ENCODE measurements at places on chromosomes 7 and 10. TPM values are rescaled to one million over a fixed set of nuclear protein-coding genes. Genes with fewer than 3 reads are reported as not detected.

The SLC13A4 gene
- not detected for total RNA-seq

The NEBL gene
- 2.0 TPM for total RNA-seq

The PTN gene
- total RNA-seq = 2.3 TPM

The PHYHIPL gene
- total RNA-seq = 0.70 TPM

The GOLGA7B gene
- 0.13 TPM for total RNA-seq

The PIK3AP1 gene
- total RNA-seq = 9.7 TPM

DNA sequence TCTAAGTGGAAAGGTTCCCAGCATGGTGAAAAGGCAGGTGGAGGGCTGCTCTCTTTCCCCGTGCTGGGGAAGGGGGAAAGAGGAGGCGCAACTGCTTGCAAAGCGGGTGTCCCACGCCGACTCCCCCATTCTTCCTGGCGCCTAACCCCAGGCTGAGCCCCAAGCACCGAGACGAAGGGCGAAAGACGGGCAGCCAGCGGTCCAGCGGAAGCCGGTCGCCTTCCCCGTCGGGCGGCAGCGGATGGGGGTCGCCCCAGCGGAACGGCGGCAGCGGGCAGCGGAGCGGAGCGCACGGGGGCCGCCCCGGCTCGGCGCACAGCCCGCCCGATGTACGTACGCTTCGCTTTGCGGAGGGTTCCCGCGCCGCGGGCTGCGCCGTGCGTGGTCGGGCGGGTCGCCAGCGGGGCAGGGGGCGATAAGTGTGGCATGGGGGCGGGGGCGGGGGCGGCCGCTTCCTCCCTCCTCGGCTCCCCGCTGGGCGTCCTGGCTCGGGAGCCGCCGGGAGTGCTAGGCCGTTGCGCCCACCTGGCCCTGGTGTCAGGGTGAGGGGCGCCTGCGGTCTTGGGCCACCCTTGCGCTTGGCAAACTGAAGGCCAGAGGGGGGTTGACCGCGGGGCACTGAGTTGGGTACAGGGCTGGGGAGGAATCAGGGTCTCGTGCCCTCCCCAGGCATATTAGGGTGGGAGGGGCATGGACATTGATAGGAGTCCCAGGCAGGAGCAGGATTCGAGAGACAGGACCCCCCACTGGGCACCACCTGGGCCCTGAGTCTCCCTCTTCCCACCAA, 35.2 kb upstream of the HSPB1 start:
- no peaks in the 10 kb centered on the region for H3K36me3 ChIP-seq
- no peak overlapping the region for H3K27ac ChIP-seq
- H3K4me3 ChIP-seq = peak overlapping the region; percentile 38
- H3K27me3 ChIP-seq = peaks cover 32% of the 10 kb centered on the region

- peaks cover 21% of the 10 kb centered on the region for H3K36me3 ChIP-seq
- peak; percentile 87 for DNase-seq
- no peak overlapping the region for H3K27ac ChIP-seq
- no peak overlapping the region for H3K4me3 ChIP-seq
- H3K27me3 ChIP-seq = no peaks in the 10 kb centered on the region
- H3K4me1 ChIP-seq = peaks cover 13% of the 10 kb centered on the region
These were observed 83.1 kb downstream of the NKX6-2 start for GRCh38 chr10:132702601-132703418.

DNA sequence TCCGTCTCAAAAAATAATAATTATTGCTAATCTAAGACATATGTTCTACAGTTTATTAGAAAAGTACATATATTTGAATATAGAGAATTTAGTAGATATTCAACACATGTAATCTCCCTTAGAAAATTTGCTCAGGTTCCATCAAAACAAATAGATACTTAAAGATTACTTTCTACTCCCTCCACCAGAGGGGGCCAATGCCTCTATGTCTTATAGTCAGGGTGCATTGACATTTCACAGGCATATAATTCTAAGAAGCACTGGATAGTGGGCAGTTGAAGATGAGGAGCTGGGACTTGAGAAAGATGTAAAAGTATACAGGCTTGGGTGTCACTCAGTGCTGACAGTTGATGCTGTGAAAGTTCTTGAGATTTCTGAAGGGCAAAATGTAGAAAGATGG, 301.6 kb upstream of the HPS1 start:
- no peaks in the 10 kb centered on the region for H3K36me3 ChIP-seq
- DNase-seq = no peak
- no peak overlapping the region for H3K4me3 ChIP-seq
- H3K4me1 ChIP-seq = no peaks in the 10 kb centered on the region
- H3K27ac ChIP-seq = no peak overlapping the region
- no peaks in the 10 kb centered on the region for H3K27me3 ChIP-seq

DNA sequence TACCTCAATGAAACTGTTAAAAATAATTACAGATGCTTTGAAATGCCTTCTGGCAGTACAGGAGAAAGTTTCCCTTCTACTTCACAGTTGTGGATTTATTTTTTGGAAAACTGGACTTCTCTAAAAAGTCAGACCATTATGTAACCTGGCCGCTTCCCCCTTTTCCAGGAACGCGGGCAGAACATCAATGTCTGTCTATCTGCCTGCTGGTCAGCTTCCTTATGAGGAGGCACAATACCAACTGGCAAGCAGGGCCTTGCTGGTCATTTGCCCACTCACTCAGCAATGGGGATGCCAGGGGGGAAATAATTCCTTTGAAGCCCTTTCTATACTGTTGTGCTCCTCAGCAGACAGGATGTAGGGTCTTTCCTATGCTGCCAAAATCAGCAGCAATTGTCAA, 22.5 kb upstream of the ADRB1 start:
- H3K27ac ChIP-seq = no peak overlapping the region
- H3K4me3 ChIP-seq = no peak overlapping the region
- peaks cover 23% of the 10 kb centered on the region for H3K4me1 ChIP-seq
- no peaks in the 10 kb centered on the region for H3K36me3 ChIP-seq
- no peaks in the 10 kb centered on the region for H3K27me3 ChIP-seq
- no peak for DNase-seq

- H3K27me3 ChIP-seq = no peaks in the 10 kb centered on the region
- no peak for DNase-seq
- peaks cover 3% of the 10 kb centered on the region for H3K36me3 ChIP-seq
- H3K27ac ChIP-seq = peak overlapping the region; percentile 15
These were observed 55.2 kb downstream of the DIP2C start for GRCh38 chr10:634256-634655.

- DNase-seq = no peak
- H3K27ac ChIP-seq = no peak overlapping the region
- H3K4me1 ChIP-seq = no peaks in the 10 kb centered on the region
These were observed 71.6 kb upstream of the ZPBP start for GRCh38 chr7:50164559-50165170.
